ENCODE measurements at places on chromosomes 1 and 21.

GRCh38 chr1:105087506-105087905 lies 1337.8 kb downstream of the AMY1C start:
- DNase-seq: no peak

- no peak for DNase-seq
These were observed 16.8 kb downstream of the CAMSAP2 start for GRCh38 chr1:200755456-200755855.

DNA sequence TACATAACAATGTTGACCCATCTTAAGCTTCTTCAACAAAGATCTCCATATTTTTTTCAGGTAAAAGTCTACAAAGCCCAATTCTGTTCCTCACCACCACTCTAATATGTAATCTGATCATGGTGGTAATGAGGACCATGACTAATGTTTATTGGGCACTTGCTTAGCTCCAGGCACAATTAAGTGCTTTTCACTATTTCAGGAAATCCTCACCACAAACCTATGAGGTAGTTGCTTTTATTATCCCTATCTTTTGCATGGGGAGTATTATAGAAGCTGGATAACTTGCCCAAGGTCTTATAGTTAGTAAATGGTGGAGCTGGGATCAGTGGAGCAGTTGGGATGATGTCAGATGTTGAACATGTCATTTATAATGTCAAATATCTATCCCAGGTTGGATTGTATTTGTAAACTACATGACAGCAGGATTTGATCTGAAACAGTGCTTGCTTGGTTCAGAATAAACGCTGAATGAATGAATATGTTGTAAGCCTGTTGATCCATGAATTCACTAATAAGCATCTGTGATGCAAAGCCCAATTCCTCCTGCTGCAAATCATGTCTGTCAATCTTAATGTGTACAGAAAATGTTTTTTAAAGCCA lies 283.3 kb upstream of the ST6GALNAC5 start:
- no peak for DNase-seq

DNA sequence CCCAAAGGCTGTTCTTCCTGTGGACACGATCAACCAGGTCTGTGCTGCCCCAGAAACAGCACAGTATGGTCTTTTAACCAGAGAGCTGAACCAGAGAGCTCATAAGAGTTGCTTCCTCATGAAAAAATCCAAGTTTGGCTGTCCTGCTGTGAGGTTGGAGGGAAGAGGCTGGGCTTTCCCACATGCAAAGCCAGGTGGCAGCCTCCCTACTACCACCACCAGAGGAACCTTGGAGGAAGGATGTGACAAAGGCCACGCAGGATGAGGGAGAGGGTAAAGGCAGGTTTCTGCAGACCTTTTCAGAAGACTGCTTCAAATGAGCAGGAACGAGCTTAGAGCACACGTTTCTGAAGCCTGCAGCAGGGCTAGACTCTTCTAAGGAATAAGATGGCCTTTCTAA lies 27.1 kb downstream of the FAM78B start:
- DNase-seq: no peak

DNA sequence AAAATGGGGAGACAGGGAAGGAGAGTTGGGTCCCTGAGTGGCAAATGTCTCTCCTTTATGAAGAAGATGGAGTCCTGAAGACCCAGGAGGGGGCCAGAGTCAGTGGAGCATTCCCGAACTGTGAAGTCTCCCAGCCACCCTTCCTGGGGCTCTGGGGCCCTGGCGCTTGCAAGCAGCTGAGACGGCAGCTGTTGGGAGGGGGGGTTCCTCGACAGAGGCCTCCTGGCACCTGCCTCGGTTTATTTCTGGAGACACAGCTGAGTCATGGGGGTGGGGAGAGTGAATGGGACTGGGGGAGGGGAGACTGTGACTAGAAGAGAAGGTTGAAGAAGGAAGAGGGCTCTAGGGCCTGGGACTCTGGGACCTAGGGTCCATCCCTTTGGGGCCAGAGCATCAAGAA lies 14.0 kb downstream of the NES start:
- DNase-seq: no peak

DNA sequence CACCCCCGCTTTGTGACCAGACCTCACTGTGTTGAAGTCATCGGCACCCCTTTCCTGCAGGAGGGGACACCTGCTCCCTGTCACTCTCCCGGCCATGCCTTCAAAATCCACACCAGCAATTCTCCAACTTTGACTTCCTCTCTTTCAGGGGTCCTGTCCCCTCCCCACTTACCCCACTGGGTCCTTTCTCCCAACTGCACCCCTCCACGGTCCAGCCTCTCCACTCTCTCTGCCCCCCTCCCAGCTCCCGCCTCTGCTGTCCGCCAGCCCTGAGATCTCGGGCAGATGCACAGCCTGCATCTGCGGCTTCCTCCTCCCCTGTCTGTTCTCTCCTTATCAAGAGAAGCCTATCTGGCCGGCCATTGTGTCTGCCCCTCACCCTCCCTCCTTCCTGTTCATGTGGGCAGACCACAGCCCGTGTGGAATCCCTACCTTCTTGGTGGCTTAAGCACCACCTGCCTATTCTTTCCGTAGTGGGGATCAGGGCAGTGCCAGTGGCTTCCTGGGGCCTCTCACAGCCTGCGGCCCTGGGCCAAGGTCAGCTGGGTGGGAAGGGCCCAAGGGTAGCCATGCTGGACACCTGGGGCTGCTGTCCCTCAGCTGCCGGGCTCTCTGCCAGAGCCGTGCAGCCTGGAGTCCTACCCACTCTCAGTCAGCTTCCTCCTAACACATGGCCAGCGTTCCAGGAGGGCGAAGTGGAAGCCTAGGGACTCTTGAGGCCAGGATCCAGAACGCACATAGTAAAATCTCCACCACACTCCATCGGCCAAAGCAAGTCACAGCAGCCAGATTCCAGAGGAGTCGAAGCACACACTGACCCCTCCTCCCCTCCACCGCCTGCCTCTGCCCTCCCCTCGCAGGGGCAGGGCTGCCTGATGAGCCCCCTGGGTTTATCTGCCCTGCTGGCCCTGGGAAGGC lies 5.1 kb upstream of the HES4 start:
- DNase-seq: no peak

DNA sequence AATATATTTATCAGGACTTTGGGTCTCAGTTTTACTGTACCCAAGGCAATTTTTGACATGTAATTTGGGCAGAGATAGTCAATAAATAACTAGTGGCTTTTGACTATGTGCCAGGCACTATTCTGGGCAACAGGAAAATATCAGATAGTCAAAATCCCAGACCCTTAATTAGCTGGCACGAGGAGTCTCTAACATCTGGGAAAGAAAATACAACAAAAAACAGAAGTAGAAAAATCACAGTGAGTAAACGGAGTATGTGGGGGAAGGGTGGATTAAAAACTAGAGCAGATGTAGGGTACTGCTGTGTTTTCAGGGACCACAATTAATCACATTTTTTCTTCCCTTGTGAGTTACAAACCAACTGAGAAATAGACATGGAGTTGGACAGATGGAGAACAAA lies 217.8 kb downstream of the NCAM2 start:
- DNase-seq: no peak

GRCh38 chr1:58435376-58435775 lies 111.2 kb downstream of the OMA1 start:
- no peak for DNase-seq

- DNase-seq: no peak
These were observed at the start of gene ELF3 for GRCh38 chr1:202010180-202011015. Gene ELF3 (plus strand): TSS chr1:202010587. CDS start chr1:202011137, 550 bp downstream.

DNA sequence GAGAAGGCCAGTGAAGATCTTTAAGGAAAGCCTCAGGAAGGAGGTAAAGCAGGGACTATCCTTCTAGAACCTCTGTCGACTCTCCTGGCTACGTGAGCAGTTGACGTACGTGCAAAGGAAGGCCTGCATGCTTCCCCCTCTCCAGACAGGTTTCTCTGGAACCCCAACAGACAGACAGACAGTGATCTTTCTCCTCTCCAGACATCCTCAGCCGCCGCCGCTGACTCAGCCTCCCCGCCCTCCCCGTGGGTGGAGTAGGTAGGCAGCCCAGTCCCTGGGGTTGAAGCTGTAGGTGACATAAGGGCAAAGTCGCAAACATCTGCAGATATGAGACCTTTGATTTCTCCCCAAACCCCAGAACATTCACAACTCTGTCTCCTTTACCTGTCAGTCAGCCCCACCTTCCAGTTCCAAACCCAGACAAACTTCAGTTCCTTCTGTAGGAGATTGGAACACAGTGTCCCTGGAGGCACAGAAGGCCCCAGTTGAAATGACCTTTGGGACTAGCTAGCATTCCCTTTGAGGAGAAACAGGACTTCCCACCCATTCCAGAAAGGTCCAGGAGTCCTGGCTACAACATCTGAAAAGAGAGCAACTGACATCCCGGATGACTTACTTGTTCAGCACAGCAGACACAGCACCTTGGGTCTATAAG lies 146.0 kb upstream of the JUN start:
- DNase-seq: peak; percentile 59

DNA sequence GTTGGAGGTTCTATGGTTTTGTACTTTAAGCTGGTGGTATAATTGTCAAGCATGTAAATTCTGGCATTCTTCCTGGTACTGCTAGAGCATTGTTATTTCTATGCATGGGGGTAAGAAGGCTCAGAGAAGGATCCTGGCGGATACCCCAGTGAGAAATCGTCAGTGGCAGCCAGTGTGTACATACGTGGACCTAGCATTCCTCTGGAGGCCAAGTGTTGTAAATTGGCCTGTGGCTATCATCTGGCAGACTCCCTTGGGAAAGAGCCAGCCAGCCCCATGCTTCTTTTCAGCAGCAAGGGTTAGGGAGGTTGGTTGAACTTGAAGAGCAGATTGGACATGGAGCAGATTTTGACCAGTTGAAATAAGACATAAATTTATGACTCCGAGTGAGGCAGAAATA lies 5.2 kb upstream of the AGO3 start:
- no peak for DNase-seq

DNA sequence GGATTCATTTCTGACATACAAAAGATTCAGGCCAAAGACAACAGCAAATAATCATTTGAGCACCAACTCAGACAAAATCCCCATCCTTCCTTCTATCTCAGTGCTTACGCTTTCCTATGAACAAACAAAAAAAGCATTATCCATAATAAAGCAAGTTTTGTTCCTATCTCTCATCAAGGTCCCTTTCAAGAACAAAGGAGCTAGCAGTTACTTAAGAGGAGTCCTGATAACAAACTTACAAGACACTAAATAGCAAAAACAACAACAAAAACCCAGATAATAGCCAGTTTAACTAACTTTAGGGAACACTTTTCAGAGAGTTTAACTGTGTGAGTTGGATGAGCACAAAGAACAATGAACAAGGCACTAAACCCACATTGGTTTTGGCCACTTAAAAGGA lies 10.5 kb downstream of the EVI5 start:
- no peak for DNase-seq

- no peak for DNase-seq
These were observed 23.5 kb downstream of the CYP4A22 start for GRCh38 chr1:47160716-47161115.

DNA sequence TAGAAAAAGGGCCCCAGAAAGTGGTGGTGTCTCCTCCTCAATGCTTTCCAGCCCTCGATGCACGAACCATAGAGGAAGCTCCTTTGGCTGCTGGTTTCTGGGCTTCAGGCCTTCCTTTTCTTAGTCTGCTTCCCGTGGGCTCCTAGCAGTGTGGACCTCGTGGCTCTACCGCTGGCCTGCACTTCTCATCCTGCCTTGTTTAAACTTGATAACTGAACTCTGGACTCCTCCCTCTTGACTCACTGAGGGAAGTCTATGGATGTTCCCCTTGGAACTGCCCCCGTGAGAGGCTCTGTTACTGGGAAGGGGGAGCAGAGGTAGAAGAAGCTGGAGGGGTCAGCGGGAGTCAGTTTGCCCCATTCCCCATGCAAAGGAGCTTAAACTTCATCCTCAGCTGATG lies 75.3 kb upstream of the WDR26 start:
- DNase-seq: no peak

- DNase-seq: no peak
These were observed 228.2 kb upstream of the USP24 start for GRCh38 chr1:55443175-55443915.

DNA sequence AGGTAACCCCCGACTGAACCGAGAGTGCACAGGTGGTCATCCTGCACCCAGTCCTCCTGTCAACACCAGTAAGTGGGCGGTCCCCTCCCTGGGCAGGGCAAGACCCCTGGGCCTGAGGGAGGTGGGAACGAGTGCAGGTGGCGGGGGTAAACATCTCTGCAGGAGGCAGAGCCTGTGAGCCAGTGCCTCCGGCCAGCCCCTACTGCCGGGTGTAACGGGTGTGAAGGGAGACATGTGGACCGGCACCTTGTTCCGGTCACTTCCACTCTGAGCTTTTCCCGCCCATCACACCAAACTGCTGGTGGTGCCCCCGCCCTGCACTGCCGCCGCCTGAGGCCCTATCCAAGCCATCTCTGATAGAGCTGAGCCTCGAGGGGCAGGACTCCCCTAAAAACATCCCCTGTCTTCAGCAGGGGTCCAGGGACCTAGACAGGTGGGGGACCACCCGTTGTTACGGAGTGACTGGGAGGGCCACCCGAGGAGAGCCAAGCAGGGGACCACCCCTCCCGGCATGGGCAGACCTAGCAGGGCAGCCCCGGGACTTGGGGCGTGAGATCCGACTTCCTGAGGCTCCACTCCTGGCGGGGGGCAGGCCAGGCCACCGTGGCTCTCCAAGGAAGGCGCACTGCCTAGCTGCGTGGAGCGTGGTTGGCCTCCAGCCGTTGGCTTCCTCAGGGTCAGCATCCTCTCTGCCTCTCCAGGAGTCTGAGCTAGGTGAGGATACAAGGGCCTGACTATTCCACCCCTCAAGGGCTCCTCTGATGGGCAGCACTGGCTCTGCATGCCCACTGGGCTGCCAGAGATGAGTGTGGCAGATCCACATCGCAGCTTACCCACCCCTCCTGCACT lies 43.8 kb upstream of the LBR start:
- no peak for DNase-seq

GRCh38 chr21:28151758-28152157 lies 840.9 kb downstream of the LTN1 start:
- DNase-seq: no peak

Data from stimulated activated CD8-positive, alpha-beta memory T cell treated with anti-CD3 and anti-CD28 coated beads, Interleukin-7, amount 100 ng/mL, for 1 hour (primary cell).